MCF 10A (cell line): ENCODE measurements at places on chromosomes 5 and 9.

GRCh38 chr5:144393641-144394435, 223.2 kb downstream of the KCTD16 start:
- DNase-seq = no peak

GRCh38 chr9:110116543-110116885, 91.4 kb downstream of the C9orf152 start:
- peak; percentile 98 for DNase-seq

DNA sequence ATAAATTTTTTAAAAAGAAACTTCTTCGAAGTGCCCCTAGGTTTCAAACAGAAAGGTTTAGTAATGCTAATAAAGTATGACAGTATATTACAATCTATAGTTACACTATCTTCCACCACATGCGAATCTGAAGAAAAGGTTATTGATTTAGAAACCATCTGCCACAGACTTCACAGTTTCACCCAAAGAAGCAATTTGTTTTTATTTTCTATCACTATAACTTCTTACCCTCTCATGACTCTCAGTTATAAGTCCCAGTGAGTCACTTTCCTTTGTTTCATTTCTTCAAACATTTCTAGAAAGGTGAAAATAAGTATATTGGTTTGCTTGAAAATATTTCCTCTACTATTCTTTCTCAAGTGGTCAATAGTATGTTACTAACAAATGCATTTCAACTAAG, 93.6 kb downstream of the MCTP1 start:
- no peak for DNase-seq

DNA sequence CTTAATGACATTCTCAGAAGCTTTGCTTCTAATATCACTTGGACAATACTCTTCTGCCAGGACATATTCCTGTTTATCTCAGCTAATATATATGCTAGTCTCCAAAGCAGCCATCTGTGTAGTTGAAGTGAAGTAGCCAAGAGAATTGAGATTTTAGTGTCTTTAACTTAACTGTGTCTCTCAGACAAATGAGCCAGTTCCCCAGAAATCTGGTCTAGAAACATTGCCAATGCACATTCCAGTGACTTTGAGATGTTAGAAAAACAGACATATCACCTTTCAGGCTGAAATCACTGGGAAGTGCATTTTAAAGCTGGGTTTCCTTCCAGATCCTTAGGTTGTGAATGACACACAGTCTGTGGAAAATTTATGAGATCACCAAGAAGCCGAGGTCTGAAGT, 114.6 kb downstream of the MTX3 start:
- no peak for DNase-seq

- DNase-seq = no peak
These were observed 313.5 kb upstream of the PDE4D start for GRCh38 chr5:60207040-60207439.

DNA sequence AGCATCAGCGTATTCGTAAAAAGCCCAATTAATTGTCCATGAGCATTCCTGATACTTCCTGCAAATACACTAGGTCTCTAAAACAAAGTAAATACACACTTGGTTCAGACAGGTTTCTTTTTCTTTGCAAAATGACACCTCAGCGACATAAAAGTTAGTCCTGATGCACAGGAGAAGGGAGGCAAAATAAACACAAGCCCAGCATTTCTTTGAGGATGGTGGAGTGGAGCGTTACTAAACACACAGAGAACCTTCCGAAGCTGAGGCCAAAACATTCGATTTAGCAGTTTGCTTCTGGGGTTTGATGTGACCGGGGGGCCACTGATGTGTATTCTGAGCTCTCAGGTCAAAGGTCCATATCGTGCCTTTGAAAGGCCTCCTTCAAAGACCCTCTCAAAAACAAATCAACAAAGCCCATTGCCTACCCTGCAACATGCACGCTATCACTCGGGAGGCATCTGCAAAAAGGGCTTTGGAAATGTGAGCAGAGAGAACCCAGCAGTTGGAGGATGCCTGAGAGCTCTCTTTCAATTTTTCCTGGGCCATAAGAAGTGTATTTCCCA, 268.4 kb upstream of the PANK3 start:
- no peak for DNase-seq

DNA sequence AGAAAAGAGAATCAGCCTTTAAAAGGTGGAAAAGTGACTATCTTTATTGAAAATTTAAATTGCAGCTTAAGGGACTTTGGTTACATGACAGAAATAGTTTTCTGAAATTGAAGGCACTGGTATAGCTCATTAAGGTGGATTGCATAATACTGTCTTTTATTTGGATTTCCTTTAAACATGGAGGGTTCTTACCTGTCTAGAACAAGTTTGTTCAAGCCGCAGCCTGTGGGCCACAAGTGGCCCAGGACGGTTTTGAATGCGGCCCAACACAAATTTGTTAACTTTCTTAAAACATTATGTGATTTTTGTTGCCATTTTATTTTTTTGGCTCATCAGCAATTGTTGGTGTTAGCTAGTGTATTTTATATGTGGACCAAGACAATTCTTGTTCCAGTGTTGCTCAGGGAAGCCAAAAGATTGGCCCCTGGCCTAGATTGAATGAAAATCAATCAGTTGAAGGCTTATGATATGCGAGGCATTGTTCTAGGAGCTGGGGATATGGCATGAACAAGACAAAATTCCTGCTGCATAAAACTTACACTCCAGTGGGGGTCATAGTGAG, 18.0 kb downstream of the NNT start:
- peak; percentile 44 for DNase-seq

- DNase-seq = no peak
These were observed 244.8 kb downstream of the ADGRV1 start for GRCh38 chr5:90803381-90803780.

GRCh38 chr5:163248333-163248732, 189.1 kb upstream of the CCNG1 start:
- no peak for DNase-seq

DNA sequence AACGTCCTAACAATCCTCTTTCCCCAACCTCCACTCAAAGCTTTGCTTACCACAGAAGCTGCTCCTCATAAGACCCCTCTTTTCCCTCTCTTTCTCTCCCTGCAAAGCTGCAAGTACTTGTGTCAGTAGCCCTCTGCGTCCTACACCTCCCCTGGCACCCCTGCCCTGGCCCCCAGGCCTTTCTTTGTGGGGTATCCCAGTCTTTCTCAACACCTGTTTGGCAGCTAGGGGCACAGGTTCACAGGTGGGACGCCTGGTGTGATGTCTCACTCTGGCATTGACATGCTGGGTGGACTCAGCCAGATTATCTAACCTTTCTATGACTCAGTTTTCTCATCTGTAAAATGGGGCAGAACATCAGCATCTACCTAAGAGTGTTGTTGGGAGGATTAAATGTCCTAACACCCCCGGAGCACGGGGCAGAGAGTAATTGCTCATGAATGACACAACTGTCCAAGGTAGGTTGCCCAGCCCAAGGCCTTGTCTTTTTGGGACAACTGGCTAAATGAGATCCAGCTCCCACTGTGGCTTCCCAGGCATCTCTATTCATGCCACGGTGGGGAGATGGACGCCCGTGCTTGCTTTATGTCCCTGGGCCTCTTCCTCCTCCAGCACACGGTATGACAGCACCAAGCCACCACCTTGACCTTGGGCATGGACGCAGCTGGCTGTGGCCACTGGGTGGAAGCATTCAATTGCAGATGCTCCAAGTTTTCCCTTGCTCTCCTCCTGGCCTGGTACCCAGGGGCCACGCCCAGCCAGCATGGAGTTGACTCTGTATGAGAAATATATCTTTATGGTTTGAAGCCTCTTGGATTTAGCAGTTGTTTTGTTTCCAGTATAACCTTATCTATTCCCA, 190.4 kb downstream of the RGS3 start:
- no peak for DNase-seq

DNA sequence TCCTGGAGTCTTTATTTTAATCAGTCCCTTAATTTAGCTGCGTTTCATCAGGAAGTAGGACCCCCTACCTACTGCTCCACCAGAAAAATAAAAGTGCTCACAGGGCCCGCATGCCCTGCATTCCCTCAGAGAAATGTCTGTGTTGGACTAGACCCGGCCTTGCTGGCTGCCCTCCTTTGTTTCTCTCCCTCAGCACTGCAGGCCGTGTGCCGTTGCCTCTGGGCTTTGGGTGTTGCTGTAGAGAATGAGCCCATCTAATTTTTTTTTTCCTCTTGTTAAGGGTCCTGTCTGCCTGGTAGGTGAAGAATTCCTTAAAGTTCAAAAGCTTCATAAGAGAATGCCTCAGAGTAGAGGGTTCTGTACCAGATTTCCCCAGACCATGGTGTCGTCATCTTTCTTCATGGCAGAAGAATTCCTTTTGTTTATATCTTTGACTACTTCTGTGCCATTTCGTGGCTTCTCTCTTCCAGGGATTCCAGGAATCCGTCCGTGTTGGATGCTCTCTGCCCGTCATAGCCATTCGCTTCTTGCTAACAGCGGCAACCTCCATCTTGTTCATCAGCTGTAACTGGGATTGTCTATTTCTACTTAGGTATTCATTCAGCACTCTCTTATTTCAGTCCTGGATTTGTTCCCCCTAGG, 49.8 kb upstream of the ANGPTL2 start:
- DNase-seq = no peak

DNA sequence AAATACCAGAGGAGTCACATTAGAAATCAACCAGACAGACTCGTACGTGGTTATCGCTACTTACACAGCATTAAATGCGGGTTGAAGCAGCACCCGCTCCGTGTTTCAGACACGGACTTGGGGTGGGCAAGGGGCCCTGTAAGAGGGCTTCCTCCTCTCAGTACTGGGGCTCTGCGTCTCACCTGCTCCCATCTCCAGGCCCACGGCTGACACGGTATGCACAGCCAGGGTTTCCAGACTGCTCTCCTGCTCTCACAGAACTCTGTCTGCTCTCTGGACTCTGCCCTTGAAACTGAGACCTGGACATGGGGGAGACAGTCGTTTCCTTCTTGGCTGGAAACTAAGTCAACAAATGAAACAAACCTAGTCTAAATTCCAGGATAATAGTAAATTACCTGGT, 24.7 kb upstream of the RASGEF1C start:
- DNase-seq = no peak

DNA sequence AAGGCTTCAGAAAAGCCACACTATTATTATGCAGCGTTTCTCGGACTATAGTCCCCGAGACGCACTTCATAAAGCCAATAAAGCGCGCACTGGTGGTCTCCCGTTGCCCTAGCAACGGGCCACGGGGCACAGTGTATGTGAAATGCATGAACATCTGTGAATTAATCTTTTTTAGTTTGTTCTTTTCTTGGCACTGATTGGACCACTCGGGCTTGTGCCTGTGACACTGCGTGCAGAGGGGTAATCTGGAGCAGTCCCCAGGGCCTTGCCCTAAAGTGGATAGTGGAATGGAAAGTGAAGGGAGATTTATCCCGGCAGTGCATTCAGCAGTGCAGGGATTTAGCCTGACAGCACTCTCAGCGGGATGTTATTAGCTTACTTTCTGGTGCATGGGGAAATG, 92.1 kb downstream of the TLE4 start:
- DNase-seq = no peak
